ENCODE measurements at places on chromosomes 7 and 10. TPM values are rescaled to one million over a fixed set of nuclear protein-coding genes. Genes with fewer than 3 reads are reported as not detected.

- DNase-seq: no peak
Observed at GRCh38 chr10:91345716-91346115, 64.4 kb upstream of the HECTD2 start.

TRIM74 gene
- 1.2 TPM for total RNA-seq

GRCh38 chr10:21919117-21919516 is 84.4 kb downstream of the DNAJC1 start:
- DNase-seq: no peak

DNA sequence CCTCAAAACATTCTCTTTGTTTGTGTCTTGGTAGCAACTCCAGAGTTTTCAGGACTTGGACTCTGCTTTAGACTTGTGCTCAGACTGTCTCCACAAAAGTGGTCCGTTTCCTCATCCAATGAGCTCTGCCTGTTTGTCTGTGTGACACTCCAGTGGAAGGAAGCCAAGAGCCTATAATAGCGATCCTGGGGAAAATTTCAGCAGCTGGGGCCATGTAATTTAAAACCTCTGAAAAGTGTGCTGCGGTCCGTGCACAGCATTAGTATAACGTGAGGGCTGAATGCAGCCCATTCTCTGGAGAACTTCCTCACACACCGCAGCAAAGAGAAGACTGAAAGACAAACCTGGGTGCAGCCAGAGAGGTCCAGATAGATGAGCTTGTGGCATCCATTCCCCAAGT is at the start of gene LRRC17:
TSS of gene LRRC17 (plus strand) at position 259 of the 400 bp plus-strand sequence. CDS start 20,914 bp downstream, outside the sequence.
- peak; percentile 53 for DNase-seq

STOX1 gene
- total RNA-seq: 1.3 TPM

ENTPD1 gene
- total RNA-seq: 5.0 TPM

- no peak for DNase-seq
Observed at GRCh38 chr10:5496261-5497250, 2.8 kb downstream of the CALML5 start.

Data from ovary (tissue), 10 donors.